ENCODE measurements at places on chromosomes 5 and 9.

- DNase-seq, result no peak
Observed at GRCh38 chr5:142179776-142180387, 71.3 kb downstream of the NDFIP1 start.

DNA sequence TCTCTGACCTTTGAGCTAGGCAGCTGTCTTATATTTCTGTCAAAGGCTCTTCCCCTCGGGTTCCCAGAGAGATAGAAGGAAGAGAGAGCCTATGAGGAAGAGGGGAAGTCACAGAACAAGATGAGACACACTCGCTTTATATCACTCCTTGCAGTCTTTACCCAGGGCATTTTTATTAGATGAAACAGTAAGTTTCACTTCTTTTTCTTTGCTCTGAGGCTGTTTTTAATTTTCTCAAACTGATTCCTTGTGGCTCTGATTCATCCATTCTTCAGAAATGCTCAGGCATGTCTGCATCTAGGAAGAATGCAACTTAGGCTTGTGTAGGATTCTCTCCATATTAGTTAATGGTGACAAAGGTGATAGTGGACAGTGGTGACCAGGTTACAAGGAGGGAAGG lies 132.9 kb upstream of the CHD1 start:
- DNase-seq, result no peak

- no peak for DNase-seq
Observed at GRCh38 chr9:93266521-93267001, 82.6 kb downstream of the WNK2 start.

GRCh38 chr9:124163760-124164255 lies 93.9 kb upstream of the NEK6 start:
- DNase-seq, result no peak

GRCh38 chr5:35089334-35090314 lies 41.9 kb upstream of the AGXT2 start:
- DNase-seq, result peak; percentile 18

DNA sequence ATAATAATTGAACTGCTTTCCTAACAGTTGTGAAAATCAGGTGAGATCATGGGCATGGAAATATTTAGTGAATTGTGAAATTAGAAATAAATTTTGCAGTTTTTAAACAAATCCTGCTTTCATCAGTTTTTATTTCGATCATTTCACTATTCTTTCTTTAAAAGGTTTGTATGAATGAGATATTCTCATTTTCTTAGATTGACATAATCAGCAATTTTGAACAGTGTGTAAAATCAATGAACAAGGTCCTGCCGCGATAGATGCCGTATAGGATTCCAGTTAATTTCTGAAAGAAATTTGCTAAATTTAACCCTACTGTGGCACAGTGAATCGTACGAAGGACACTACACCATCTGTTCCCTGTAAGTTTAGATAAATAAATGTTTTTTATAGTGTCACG lies 7.5 kb downstream of the RAD23B start:
- no peak for DNase-seq

- DNase-seq, result no peak
Observed at GRCh38 chr9:2711716-2712115, 5.6 kb upstream of the KCNV2 start.

- no peak for DNase-seq
Observed at GRCh38 chr5:79806741-79807140, 117.1 kb downstream of the CMYA5 start.

- DNase-seq, result peak; percentile 64
Observed at GRCh38 chr5:57298295-57298984, 124.6 kb downstream of the GPBP1 start.

DNA sequence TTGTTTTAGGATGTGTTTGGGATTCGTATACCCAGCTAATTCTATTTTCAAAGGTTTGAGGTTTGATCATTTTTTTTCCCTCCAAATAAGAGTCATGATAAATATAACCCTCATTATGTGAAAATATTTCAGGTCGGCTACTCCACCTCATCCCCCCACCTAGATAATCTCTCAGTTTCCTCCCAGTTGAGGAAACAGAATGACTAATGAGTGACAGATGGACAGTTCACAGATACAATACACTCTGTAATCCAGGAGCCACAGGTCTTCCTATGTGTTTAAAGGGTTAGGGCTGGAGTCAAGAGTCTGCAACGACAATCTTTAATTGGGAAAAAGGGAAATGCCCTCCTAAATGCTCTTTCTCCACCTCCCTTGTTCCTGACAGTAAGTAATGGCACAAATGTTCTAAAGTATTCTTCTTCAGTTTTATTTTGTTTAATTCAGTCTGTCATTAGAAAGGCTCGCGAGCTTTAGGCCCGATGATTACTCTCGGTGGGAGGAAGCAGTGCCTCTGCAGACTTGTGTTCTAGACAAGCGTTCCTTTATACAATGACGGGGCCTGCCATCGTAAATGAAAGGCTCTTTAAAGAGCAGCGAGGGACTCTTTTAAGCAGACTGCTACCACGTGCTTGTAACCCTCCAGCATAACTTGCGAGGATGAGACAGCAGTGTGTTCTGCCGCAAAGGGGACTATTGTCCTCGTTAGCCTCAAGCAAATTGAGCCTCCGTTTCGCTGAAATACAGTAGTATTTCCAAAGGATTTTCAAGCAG lies 69.0 kb downstream of the MEF2C start:
- DNase-seq, result no peak

GRCh38 chr9:14633906-14634565 lies 59.2 kb downstream of the ZDHHC21 start:
- no peak for DNase-seq

GRCh38 chr9:30140407-30140806 lies 2244.0 kb upstream of the ACO1 start:
- DNase-seq, result no peak

DNA sequence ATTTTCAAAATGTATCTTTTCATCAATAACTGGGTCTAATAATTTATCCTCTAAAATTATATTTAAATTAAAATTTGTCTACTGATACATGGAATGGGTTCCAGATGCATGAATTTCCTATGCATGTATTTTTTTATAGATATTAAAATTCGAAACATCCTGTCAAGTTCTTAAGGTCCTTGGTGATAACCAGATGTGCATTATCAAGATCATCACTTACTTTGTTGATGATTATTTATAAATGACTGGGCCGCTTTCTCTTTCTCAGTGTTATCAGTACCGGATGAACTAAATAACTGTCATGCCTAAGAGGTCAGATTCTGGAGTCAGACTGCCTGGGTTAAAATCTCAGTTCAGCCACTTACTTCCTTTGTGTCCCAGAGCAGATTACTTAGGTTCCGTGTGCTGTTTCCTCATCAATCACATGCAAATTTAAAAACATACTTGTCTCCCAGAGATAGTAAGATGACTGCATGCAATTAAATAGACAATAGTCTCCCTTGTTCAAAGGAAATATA lies 124.3 kb downstream of the TEX10 start:
- DNase-seq, result no peak

- DNase-seq, result no peak
Observed at GRCh38 chr9:36858805-36859375, 175.2 kb downstream of the PAX5 start.

- no peak for DNase-seq
Observed at GRCh38 chr9:14932641-14933040, 22.4 kb upstream of the FREM1 start.

- DNase-seq, result no peak
Observed at GRCh38 chr5:177310332-177310731, 1.4 kb downstream of the MXD3 start.

GRCh38 chr5:107449369-107449768 lies 221.4 kb downstream of the EFNA5 start:
- no peak for DNase-seq

DNA sequence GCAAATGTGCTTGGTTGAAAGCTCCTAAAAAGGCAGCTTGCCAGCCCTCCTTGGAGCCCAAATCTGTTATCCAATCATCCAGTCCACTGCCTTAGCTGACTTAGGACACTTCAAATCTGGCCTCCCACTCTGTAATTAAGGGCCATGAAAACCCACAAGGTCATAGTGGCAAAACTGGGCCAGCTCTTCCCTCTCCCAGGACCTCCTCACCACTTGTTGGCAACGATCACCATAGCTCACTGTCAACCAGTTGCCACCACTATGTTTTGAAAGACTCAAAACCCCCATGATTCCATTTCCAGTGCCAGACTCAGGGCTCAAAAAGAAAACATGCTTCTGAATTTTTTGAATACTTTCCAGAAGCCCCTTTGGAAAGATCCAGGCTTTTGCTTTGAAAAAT lies 107.5 kb downstream of the NREP start:
- no peak for DNase-seq

GRCh38 chr9:106467113-106467864 lies 395.7 kb upstream of the ZNF462 start:
- DNase-seq, result no peak

DNA sequence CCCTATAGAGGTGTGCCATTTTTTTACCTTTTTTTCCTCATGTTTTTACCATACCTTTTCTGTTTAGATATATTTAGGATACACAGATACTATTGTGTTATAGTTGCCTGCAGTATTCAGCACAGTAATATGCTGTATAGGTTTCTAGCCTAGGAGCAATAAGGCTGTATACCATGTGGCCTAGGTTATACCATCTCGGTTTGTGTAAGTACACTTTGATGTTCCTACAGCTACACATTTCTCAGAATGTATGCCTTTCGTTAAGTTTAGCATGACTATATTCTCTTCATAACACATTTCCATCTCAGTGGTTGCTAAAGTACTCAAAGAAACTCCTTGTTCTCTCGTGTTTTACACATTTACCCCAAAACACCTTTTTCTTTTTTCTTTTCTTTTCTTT lies 23.0 kb downstream of the UBE2D2 start:
- no peak for DNase-seq

DNA sequence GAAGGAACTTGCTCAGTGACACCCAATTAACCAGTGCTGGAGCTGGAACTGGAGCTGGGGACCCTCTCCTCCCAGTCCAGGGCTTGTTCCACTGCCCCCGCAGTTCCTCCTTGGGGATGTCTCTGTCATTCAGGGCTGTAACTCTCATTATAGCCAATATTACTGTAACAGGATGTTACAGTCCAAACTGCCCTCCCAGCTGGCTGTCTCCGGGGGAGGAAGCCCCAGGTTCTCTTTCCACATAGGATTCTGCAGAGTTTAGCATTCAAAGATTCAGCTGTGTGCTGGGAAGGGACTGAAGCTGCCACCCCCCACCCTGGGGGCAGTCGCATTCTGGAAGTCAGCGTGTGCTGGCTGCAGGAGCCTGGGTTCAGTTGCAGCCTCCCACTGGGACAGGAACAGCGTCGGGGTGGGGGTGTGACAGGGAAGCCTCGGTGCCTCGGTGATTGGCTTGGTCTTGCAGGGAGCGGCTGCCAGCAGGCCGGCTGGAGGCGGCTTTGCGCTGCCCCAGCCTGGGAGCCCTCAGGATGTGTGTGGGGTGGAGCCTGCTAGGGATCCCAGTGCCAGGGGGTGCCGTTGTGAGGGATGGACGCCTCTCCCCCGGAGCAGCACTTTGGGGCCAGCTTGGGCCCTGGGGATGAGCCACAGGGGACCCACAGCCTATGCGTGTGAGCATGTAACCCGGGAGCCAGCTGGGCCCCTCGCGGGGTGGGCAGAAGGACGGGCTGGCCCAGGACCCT lies 101.1 kb downstream of the RGS3 start:
- no peak for DNase-seq

- no peak for DNase-seq
Observed at GRCh38 chr5:168218746-168219145, 72.7 kb upstream of the WWC1 start.

DNA sequence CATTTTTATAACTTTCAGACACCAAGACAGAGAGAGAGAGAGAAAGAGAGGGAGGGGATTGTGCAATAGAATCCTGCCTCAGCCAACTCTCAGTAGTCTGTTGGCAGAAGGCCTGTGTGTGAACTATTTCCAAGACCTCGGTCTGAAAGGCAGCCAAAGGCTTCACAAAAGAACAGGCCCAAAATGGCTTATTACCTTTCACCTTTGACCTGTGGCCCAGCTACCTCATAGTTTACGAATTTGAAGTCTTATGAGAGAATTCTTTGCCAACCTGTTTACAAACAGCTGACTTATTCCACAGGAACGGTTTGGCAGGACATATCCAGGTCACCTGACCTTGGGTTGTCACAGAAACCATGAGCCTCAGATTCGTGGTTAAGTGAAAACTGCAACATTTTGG lies 48.6 kb downstream of the NR2F1-AS1 start:
- no peak for DNase-seq

DNA sequence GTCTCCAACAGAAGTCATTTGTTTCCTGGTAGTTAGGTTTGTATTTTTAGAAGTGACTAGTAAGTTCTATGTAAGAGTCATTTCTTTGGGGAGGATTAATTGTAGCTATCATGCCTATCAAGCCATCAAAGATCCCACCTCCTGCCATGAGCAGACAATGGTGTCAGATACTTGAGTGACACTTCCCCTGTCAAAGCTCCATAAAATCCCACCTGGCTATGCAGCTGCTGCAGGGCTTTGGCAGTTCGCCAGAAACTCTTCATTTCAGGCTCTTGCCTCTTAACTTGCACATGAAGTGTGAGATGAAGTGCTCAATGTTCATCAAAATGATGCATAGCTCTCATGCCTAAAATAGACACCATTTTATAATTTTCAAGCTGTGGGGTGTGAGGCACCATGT lies 312.1 kb downstream of the CDH12 start:
- DNase-seq, result no peak

DNA sequence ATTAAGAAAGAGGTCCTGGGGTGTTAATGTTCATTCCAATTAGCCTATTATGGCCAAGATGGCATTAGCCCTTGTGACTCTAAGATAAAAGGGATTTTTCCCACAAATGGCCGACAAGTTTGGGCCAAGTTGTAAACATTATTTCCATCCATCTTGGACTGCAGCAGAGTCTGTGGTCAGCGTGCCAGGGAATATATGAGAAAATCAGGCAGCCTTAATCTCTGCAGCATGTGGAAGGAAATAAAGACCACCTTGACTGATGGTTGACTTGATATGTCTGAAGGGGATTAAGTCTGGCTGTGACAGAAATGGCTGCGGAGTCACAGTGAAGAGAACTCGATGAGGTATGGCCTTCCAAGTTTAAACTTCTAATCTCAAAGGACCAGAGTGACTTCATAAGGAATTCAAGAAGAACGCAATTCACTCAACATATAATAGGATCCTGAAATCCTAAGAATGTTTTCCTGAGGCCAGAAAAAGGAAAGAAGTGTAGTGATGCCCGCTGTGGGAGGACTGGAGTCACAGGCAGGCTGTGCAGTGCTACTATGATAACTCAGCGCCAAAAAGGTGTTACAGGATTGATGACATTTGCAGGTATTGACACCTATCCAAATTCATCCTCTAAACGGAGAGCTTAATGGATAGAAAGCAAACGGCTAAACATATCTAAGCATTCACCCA lies 287.1 kb downstream of the SEC61B start:
- DNase-seq, result no peak

Measured in activated T-cell treated with anti-CD3 and anti-CD28 coated beads for 48 hours (primary cell).